Coronary artery (tissue), 2 donors: ENCODE measurements at places on chromosomes 5 and 9.

- DNase-seq = peak; percentile 77
Observed at GRCh38 chr5:20972419-20972925, 984.5 kb upstream of the CDH18 start.

- DNase-seq = no peak
Observed at GRCh38 chr5:178131446-178131996, 707 bp downstream of the RMND5B start.

GRCh38 chr5:86360801-86361200 is 256.9 kb upstream of the COX7C start:
- no peak for DNase-seq

- DNase-seq = no peak
Observed at GRCh38 chr5:137997726-137998213, 35.1 kb downstream of the FAM13B start.

GRCh38 chr9:107249665-107250285 is 33.3 kb upstream of the RAD23B start:
- no peak for DNase-seq

GRCh38 chr9:35333551-35333950 is 156.4 kb upstream of the RUSC2 start:
- no peak for DNase-seq
